ENCODE measurements at places on chromosomes 11 and 22.

DNA sequence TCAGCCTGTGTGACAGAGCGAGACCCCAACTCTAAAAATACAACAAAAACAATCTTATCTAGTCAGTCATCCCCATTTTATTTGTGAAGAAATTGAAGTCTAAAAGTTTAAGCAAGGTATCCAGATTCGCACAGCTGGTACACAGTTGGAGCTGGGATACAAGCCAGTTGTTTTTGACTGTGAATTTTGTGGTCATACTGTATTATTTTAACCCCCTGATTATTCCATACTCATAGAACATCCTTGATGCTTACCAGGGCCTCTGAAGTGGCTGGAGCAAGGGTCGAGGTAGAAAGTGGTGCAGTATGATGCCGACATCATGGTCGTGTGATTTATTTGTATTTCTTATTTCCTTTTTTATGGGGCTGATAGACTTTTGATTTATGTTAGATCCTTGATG, 50.0 kb downstream of the BID start:
- no peak for DNase-seq

- no peak for DNase-seq
These were observed 822.1 kb downstream of the BRD1 start for GRCh38 chr22:49005557-49005956.

DNA sequence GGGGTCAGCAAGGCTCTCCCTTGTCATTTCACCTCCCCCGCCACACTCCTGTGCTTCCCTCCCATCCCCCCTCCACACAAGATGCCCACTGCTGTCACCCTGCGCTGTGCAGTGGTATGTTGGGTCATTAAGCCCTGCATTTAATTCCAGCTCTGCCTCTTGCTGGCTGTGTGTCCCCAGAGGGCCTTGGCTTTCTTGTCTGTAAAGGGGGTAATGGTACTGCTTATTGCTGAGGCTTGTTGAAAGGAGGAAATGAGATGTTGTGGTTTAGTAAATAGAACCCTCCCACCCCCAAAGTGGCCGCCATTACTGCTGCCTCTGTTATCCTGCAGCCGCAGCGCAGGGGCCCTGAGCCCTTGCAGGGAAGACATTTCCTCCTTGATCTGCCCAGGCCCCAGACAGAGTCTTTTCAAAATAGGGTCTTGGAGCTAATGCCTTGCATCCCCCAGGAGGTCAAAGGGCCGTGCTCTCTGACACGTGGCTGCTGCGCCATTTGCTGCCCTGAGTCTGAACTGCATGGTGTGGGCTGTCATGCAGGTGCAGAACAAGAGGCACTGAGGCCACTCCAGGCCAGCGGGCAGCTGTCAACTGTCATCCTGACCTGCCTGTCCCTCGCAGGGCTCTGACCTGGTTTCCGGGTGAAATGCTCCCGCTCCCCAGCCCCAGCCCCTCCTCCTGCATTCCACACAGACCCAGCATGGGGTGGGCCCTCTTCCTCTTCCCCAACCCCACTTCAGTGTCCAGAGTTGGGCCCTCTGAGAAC, 18.7 kb downstream of the PVALB start:
- DNase-seq = no peak

DNA sequence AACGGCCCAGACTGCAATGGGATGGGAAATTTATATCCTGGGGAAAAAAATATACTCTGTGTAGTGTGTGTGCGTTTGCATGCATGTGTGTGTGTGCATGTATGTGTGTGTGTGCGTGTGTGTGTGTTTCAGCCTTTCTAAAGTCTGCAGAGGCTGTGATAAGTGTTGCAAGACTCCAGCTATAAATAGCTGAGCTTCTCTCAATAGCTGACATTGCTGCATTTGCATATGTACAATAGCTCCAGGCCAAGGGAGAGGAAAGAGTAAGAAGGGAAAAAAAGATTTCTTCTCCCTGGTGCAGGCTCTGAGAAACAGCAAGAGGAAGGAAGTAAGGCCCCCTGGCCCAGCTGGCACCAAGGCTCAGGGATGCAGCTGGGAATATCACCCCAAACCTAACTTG, 483.0 kb downstream of the MN1 start:
- no peak for DNase-seq

GRCh38 chr11:105230586-105230985, 91.0 kb upstream of the CARD18 start:
- no peak for DNase-seq

- no peak for DNase-seq
These were observed 14.6 kb upstream of the CYP2D6 start for GRCh38 chr22:42145175-42145574.

DNA sequence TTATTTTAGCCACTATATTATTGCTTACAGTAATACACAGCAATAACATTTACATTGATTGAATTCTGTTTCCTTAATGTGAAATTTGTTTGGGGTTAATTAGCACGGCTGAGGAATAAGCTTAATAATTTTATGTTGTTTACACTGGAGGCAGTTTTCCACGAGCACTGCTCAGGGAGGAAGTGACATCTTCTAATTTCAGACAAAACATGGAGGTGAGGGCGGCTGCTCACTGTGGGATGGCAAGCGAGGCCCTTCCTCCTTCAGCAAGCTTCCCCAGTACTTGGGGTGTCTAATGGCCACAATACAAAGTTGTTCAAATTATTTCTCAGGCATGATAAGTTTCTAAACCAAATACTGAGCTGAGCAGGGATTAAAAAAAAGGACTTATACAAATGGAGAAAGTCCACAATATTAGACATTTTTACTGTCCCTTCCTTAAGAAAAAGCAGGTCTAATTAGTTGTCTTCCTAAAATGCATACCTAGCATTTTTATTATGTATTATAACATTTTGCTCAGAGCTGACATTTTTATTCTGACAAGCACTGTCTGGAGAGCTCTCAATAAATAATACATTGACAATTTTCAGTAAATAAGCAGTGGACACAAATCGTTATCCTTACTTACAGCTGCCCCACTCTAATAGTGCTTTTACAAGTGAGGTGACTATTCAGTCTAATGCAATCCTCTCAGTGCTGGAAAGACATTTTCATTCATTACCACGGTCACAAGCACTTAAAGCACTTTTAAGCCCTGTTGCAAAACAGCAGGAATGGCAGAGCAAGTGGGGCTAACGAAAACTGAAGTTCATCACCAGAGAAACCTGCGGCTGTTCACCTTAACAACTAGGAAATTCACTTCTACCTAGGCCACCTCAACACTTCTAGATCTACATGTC, 56.2 kb downstream of the SOX6 start:
- DNase-seq = no peak

DNA sequence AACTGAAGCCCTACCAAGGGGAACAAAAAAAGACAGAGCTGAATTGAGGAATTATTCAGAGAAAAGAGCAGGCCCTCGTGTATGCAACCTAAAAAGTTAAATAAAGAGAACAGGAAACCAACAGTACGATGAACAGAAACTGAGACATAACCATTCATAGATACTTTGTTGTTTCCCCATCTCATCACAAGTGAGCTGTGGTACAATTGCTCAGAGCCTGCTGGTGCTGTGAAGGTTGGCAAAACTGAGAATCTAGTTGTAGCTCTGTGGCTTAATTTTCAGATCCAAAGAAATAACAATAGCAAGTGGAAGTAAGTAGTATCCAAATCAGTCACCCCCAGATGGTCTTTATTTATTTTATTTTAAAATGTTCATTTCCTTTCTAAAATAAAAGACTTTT, 37.7 kb upstream of the BLID start:
- no peak for DNase-seq

DNA sequence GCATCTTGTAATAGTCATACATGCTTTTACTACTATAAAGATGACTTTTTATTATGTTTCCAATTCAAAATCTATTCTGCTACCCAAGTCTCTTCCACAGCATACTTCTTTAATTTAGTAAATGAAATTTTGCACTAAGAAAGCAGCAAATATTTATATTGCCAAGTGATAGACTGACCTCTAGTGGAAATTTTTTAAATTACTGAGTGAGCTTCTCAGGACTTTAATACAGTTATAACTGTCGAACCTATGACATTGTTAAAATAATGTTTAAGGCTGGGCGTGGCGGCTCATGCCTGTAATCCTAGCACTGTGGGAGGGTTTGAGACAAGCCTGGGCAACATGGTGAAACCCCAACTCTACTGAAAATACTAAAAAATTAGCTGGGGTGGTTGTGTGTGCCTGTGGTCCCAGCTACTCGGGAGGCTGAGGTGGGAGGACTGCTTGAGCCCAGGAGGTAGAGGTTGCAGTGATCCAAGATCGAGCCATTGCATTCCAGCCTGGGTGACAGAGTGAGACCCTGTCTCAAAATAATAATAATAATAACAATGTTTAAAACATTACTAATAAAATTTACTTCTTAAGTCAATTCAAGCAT, 27.3 kb downstream of the STK33 start:
- DNase-seq = no peak

- DNase-seq = no peak
These were observed 41.4 kb upstream of the NFAM1 start for GRCh38 chr22:42473484-42474193.

DNA sequence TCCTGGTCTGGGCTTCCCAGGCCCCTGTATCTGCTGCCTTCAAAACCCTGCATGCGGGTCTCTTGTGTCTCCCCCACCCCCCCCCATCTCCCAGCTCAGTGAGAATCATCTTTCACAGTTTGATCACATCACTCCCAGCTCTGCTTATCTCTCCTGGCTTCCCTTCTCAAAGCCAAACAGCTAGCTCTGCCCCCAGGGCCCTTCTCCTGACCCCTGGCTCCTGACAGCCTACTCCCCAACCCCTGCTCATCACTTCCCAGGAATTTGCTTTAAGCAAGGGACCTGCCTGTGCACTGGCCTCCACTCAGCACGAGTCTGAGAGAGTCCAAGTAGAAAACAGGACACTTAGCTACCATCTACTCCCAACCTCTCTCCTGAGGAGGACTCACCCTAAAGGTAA, 342.7 kb downstream of the TENM4 start:
- no peak for DNase-seq

- no peak for DNase-seq
These were observed 4.2 kb downstream of the MUC5B start for GRCh38 chr11:1226986-1227550.

GRCh38 chr22:35435201-35435740, 35.3 kb downstream of the MCM5 start:
- no peak for DNase-seq

- no peak for DNase-seq
These were observed 45.4 kb upstream of the MN1 start for GRCh38 chr22:27846910-27847309.

DNA sequence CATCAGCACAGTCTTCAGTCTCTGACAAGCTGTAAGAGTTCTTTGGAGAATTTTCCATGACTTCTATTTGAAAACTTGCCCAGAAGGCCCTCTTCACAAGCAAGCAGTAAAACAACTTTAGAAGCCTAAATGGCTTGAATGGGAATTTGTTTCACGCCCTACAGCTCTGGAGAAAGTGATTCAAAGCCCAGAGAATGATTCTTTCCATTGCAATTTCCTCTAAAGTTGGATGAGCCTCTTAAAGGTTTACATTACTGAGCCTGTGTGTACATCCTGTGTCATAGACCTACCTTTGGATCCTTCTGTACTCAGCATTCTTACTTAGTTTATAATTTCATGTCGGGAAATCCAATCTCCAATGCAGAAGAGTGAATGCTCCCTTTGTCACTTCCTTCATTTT, 6.8 kb upstream of the OR8B3 start:
- no peak for DNase-seq

DNA sequence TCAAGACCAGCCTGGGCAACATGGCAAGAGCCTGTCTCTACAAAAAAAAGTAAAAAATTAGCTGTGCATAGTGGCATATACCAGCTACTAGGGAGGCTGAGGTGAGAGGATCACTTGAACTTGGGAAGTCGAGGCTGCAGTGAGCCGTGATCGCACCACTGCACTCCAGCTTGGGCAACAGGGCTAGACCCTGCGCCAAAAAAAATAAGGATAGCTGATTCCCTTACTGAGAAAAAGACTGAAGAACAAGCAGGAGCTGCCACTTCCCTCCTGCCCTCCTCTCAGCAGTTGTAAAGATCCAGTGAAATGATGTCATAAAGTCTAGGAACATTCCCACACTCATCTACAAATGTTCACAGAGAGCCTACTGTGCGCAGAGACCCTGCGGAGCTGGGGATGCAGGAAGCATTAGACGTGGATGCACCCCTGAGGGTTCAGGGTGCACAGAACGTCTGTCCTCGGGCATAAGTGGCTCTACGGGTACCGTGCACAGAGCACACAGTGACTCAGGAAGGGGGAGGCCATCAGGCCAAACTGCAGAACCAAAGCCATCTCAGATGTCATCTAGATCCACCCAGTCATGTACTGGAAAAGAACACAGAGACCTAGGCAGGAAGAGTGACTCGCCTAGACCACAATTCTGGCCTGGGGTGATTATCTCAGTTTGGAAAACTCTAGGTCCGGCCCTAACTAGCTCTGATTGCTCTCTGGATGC, 11.7 kb downstream of the SEC14L2 start:
- no peak for DNase-seq

GRCh38 chr11:108886660-108887009, 221.8 kb downstream of the DDX10 start:
- DNase-seq = no peak

- DNase-seq = no peak
These were observed 929.5 kb upstream of the CCDC90B start for GRCh38 chr11:84215672-84216071.

DNA sequence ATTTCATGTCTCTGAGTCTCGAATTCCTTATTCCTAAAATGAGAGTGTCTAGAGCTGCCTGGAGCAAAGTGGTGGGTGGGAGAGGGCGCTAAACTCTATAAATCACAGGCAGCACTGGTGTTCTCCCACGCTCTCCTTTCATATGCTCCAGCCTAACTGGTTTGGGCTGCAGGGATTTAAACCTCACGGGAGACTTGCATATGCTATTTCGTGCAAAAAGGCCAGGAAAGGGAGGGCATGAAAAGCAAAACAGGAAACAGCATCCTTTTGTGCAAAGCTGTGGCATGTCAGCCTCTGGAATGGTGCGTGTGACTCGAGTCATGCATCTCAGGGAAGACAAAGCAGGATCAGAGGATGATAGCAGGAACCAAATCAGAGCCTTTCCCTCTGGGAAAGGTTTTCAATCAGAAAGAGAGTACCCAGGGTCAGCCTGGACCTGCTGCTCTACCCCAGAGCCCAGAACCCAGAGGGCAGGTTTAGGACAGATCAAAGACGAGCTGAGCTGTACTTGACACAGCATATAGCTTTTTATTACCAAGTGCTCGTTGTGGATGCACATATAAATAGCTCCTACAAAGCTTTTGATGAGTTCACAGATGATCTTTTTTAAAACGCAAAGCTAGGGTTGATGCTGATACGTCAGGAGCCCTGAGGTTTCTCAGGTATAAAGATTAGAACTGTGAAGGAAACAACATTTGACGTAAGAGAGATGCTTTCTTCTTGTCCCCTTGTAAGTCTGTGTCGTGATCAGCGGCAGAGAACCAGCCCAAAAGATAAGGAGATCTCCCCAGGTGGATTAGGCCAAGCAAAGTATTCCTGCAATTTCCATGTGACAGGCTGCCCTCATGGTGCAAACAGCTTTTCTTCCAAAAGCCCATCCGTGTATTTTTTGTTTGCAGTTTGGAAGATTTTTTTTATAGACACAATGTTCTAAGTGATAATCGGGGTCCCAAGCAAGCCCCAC, 46.2 kb upstream of the YWHAH start:
- DNase-seq = no peak

- DNase-seq = no peak
These were observed 116.3 kb downstream of the STK33 start for GRCh38 chr11:8477680-8478079.

- DNase-seq = no peak
These were observed 2.5 kb downstream of the ROBO3 start for GRCh38 chr11:124867700-124868099.

GRCh38 chr11:122487669-122488068, 167.9 kb upstream of the UBASH3B start:
- DNase-seq = no peak
